ENCODE measurements at places on chromosomes 2 and 18.

DNA sequence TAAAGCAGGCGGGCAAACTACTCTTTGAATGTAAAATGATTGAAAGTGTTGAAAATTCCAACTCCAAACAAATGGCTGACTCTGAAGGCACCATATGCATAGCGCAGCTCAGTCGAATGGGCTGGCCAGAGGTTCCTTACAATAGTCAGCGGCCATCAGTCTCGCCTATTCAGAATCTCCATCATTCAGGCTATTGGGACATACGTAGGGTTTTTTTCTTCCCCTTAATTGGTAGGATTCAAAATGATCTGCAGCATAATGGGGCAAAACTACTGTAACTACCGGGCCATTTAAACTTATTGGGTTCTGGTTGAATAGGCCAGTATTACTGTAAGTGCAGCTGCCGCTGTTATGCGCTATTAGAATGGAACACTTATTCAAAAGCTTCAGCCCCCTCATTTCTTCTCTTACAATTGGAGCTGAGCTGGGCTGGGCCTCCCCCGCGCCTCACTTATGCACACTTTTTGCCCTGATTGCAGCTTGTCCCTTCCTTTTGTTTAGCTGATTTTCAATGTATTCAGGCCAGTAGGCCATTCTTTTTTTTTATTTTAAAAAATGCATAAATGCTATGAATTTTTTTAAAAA, 40.4 kb downstream of the SLC9A4 start:
- no peak for DNase-seq

DNA sequence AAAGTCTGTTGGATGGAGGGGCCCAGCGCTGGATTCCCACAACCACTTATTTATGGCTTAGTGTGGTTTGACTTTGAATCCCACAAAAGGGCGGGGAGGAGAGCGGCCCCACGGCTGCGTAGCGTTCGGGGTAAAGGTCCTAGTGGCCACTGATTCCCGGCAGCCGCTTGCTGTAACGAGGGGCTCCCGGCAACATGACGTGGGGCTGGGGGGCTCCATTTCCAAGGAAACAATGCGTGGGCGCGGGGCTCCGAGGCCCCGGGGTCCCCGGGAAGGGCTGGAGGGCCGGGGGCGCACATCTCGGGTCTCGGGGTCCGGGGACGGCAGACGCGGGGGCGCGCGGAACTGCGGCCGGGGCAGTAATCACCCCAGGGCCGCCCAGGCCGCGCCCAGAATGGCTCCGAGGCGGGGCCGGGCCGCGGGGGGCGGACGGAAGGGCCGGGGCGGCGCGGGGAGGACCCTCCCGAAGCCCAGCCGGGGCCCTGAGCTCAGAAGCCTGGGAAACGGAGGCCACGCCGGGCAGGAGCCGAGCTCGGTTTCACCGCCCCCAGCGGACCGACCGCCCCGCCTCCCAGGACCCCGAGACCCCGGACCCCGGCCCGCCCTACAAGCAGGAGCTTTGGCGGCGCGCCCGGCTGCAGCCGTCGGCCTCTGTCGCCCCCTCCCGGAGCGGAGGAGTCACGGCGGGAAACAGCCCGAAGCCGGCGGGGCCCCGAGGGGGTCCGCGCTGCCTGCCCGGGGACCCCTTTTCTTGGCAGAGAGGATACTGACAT, 11.9 kb upstream of the MLPH start:
- DNase-seq: peak; percentile 75

GRCh38 chr18:5542515-5543035, 1.2 kb downstream of the EPB41L3 start:
- DNase-seq: no peak

GRCh38 chr2:107018366-107018765, 132.4 kb upstream of the ST6GAL2 start:
- no peak for DNase-seq

DNA sequence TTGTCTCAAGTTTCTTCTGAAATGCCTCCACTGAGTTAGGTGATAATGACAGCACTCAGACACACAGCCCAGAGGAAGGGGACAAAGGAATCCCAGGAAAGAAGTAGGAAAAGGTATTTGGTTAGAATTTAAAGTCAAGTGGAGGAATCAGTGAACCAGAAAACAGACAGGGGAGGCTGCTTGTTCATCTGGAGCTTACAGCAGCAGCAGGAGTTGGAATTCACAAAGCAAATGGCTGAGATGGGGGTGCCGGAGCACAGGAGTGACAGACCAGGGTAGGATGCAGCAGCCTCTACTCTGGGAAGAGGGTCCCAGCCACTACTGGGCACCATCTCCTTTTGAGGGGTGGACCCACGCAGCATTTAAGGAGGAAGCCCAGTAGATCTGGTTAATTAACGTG, 104.8 kb downstream of the ST6GAL2 start:
- DNase-seq: no peak

DNA sequence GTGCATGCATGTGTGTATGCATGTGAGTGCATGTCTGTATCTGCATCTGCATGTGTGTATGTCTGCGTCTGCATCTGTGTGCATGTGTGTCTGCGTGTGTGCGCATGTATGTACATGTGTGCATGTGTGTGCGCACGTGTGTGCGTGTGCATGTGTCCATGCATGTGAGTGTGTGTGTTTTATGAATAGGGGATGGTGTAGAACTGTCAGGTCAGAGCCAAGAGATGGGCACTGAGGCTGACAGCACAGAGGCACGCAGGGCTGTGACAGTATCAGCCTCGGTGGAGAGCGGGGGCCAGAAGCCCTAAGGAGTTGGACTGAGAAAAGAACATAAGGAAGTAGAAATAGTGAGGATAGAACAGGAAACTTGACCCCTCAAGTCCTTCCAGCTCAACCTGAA, 494.0 kb upstream of the MYT1L start:
- DNase-seq: no peak

- no peak for DNase-seq
Observed at GRCh38 chr2:191645434-191646162, 32.3 kb upstream of the NABP1 start.

DNA sequence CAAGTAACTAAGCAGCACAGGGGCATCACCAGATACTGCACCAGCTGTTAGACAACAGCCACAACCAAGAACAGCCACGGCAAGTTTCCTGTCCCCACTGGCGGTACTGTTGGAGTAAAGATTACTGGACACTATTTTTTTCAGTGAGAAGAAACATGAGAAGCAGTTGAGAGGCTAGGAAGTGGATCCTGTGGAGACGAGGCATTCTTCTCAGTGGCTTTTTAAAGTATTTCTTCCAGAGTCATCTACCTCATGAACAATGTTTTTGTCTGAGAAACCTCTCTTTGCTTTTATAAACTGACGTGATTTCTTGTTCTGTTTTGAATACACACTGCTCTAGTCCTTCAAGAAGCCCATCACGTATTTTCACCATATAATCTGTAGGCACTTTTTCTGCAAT, 18.8 kb downstream of the TM4SF20 start:
- DNase-seq: no peak

GRCh38 chr2:165627470-165627869, 158.0 kb downstream of the CSRNP3 start:
- DNase-seq: no peak

DNA sequence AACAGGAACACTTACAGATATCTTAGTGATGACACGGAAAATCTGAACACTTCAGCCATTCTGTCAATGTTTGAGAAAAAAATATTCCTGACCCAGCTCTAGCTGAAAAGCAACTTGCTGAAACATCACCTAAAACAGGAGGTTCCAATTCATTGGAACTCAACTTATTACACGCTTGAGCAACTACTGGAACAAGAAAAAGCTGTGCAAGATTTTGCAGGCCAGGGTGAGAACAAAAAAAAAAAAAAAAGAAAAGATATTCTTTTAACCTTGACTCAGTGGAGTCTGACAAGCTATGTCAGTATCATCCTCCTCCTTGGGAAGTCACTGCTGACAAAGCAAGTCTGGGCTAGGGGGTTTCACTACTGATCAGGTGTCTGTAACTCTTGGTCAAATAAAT, 351.0 kb downstream of the SS18 start:
- DNase-seq: no peak

DNA sequence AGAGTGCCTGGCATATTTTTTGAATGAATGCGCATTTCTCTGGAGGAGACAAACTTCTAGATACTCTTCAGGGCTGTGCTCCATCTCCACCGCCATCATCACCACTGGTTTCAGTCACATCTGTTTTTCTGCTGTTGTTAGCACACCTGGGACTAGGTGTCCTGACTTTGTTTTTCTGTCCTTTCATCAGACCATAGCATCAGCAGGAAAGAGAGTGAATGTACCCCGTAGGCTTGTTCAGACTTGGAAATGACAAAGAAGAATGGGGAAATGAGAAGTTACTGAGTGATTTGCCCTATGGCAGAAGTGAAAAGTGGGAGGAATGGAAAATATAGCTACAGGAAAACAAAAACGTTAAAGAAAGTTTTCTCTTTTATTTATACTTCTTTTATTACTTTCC, 965.2 kb upstream of the FANCL start:
- no peak for DNase-seq

GRCh38 chr2:43228321-43228751, 1.9 kb upstream of the ZFP36L2 start:
- no peak for DNase-seq

GRCh38 chr18:67608615-67609273, 92.2 kb upstream of the DSEL start:
- DNase-seq: no peak

DNA sequence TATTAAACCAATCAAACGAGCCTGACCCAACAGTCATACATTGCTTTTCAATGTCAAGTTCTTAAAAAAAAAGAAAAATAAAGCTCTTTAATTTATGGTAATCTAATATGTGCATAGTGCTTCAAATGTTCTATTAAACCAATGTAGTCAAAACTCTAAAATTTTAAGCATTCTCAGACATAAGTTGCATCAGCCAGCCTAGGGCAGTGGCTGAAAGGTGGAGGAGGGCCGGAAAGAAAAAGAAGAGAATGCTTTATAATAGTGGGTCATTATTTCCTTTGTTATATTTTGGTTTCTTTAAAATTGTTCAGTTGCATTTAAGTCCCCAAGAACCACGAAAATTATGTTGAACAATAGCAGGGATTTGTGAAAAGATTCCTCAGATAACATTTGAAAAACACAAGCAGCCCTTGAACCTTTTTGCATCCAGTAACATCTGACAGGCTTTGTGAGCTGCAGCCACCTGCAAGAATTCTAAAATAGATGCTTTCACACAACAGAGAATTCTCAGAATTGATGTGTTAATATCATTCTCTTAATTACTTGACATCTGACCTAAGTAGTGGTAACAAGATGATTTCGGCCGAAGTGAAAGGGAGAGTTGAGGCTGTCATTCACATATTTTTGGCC, 252.1 kb downstream of the CDCA7 start:
- no peak for DNase-seq

GRCh38 chr2:208253600-208254117, 1.2 kb downstream of the IDH1 start:
- no peak for DNase-seq

- no peak for DNase-seq
Observed at GRCh38 chr18:75170022-75170789, 38.7 kb downstream of the PTGR3 start.

DNA sequence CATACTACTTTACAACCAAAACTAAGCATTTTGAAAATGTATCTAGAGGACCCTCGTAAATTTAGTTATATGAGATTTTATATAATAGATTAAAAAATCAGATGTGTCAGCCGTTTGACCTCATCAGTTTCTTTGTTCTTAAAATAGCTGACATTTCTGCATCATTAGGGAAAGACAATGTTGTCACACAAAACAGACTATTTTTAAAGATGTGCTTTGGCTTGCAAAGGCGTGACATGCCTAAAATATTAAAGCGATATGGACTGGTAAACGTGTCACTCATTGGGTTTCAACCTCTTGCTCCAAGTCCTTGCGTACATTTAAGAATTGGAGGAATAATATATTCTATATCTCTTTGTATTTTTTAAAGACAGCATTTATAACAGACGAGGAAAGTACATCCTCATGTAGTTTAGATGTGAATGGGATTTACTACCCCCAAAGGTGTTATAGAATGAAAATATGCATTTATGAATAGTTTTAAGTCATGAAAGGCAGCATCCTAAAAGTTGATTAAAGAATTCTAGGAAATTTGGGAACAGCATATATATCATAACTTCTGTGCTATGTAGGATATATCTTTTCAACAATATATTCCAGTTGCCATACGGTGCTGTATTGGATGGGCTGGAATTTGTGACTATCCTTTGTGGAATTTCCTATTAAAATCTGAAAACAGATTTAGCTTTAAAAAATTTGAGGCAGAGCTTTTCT, 3.8 kb downstream of the MYL12A start:
- DNase-seq: no peak

DNA sequence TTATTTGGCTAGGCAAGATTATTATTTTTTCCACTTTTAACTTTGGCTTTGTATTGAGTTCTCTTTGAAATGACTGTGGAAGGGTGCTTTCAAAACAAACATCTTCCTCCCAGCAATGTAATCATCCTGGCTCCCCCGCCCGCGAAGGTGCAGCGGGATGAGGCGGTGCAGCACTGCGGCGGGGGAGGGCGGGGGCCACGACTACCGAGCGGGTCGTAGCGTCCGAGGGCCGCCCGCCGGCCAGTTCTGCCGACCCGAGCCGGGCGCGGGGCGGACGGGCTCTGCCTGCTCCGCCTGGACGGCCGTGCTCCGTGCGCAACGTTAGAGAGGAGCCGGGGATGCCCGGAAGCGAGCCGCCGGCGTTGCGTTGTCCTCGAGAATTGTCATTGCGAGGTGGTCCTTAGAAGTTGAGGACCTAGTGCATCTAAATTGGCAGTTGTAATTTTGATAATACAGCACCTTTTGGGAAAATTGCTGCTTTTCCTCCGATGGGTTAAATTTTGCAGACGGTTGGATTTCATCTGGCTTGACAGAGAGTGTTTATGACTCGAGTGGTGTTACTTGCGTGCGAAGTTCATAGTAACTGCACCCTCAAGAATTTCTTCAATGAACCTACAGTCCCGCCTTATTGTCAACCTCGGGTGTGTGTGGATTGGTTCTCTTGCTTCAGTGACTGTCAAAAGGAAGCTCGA, 1.1 kb downstream of the EPC2 start:
- DNase-seq: peak; percentile 40

DNA sequence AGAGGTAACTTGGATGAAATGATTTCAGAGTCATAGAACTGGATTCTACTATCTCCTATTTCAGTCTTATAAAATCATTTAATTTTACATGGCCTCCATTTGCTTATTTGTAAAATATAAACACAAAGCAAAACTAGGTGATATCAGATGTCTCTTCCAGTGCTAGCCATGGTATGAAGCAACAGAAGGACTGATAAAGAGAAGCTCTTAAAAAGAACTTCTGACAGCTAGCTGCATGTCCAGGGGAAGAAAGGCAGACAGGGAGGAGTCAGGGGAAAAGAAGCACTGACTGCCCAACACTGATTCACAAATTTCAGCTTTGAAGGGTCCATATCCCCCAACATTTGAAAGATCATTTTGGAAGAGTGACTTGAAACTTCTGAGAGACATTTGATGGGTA, 6.4 kb downstream of the SLC8A1 start:
- no peak for DNase-seq

DNA sequence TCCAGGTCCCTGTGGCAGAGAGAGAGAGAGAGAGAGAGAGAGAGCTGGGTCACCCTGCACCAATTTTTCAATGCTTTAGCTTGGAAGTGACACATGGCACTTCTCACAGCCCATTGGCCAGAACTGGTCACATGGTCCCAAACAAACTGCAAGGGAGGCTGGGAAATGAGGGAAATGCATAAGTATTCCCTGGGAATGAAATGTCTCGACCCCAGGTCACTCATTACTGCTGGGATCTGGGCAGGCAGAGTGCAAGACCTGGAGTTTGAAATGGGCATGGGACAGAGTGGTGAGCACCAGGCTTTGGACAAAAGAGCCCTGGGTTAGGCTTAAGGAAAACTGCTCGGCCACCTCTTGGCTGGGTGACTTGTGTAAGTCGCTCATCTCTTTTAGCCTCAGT, 37.0 kb downstream of the SMAD7 start:
- no peak for DNase-seq

Data from stimulated activated CD4-positive, alpha-beta T cell treated with anti-CD3 and anti-CD28 coated beads, TNF-alpha, amount 100 ng/mL, for 24 hours (primary cell).